ENCODE measurements at places on chromosomes 12 and 14.

GRCh38 chr12:79156846-79157463 lies 292.4 kb downstream of the SYT1 start:
- DNase-seq = peak; percentile 14

GRCh38 chr14:21455592-21455911 lies 371 bp downstream of the CHD8 start:
- DNase-seq = peak; percentile 51

- DNase-seq = no peak
Observed at GRCh38 chr12:5794156-5794555, 150.9 kb downstream of the ANO2 start.

DNA sequence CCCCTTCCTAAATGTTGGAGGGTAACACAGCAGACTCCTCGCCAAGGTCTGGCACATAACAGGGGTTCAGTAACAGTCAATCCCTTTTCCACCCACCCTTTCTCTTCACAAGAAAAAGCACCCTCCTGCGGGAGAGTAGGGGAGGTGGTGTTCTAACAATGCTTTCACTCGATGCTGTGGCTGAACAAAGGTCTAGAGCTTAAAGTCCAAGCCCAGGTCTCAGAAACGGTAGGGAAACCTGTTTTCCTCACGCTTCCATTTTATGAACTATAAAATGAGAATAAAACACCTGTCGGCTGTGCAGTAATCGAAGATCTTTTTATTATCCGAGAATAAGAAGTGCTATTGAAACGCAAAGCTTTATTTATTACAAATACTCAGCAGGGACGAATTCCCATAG lies 20.9 kb upstream of the CACNA2D4 start:
- no peak for DNase-seq

- DNase-seq = no peak
Observed at GRCh38 chr12:105293187-105293586, 37.3 kb upstream of the C12orf75 start.

GRCh38 chr14:76531821-76532318 lies 155.9 kb downstream of the ESRRB start:
- DNase-seq = no peak

DNA sequence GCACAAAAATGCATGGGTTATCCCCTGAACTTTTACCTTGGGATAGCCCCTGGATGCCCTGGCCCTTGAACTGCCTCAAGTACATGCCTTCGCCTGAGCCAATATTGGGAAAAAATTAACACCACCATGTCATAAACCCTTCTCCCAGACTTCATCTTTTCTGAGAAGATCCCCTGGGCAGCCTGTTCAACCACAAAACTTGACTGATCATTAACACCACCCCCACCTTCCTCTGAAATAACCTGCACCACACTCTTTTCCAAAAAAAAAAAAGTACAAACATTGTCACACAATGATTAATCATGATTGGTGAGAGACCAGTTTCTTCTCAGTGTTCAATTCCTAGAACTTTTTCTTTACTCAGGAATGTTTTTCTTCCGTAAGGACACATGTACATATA lies 217.9 kb downstream of the PAX9 start:
- no peak for DNase-seq

DNA sequence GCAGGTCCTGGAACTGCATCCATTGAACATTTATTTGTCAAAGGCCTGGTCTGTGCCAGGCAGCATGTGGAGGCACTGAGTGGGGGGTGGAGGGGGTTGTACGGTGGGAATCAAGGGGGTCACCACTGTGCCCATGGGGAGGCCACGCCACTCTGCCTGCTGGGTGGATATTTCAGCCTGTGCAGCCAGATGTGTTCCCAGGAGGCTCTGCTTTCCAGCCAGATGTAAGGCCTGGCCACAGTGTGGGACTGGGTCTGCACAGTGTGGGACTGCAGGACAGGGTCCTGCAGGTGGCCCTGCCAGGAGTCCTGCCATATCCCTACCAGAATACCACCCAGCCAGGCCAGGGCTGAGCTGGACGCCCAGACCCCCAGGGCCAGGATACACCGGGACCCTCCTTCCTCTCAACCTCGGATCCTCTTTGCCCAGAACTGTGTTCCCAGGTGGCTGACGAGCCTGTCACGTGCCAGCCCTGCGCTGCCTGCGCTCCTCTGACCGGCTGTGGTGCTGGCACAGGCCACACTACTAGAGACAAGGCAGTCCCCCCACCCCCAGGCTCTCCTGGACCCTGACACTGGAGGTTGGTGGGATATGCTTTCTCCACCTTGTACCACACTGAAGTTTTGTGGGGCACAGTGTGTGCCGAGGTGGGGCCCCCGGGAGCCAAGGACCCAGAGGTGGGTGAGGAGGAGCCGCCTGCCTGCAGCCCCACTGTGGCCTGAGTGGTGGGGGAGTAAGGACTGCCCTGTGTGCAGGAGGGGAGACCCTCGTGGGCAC lies 17.5 kb downstream of the XRCC3 start:
- DNase-seq = no peak

DNA sequence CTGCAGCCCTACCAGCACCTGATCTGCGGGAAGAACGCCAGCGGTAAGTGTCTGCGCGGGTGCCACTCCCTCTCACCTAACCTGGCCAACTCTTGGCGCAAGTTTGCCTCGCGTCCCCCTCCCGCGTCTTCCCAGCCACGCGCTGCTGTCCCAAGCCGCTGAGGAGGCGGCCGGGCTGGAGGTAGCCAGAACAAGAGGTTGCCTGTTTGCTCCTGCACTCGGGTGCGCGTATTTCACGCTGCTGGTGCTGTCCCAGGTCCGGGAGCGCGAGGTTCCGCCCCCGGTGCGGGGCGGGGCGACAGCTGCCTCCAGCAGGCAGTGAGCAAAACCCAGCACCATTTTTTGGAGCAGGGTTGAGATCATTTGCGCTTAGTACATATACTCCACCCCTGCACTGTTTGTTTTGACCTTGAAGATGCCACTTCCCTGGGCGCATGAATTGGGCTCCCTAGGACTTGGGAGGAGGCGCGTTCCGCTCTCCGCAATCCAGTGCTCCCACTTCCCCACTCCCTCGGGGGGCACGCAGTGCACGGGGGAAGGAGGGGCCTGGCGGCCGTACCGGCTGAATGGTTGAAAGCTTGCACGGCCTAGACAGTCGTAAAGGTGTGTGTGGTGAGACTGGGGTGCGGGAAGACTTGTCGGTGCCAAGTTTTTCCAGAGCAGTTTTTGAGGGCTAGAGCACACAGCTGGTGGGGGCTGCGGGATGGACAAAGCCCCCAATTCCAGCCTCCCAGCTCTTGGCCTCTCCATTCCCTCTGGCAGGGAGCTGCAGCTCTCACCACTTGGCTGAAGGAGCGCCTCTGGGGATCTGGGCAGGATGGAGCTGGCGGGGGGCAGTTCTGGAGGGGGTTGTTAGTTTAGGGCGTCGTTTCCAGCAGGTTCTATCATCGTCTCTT lies 226.9 kb upstream of the CRY1 start:
- peak; percentile 73 for DNase-seq

DNA sequence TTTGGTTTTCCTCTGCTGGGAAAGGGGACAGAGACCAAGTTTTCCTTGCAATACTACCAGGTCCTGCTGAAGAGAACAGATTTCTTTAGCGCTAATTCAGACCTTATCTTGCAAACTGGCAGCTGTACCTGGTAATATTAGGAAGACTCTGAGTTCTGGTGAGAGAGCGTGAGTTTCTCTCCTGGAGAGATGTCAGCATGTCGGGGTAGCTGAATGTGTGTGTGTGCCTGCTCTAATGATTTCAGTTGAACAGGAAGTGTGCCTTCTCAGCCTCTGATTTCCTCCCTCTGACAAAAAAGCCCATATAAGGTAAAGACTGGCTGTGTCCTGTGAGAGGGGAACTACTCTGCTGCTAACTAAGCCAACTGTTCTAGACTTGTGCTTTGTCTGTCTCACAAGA lies 10.3 kb upstream of the ERP27 start:
- DNase-seq = peak; percentile 97

- DNase-seq = peak; percentile 86
Observed at GRCh38 chr12:112419297-112420133, 768 bp downstream of the PTPN11 start.

DNA sequence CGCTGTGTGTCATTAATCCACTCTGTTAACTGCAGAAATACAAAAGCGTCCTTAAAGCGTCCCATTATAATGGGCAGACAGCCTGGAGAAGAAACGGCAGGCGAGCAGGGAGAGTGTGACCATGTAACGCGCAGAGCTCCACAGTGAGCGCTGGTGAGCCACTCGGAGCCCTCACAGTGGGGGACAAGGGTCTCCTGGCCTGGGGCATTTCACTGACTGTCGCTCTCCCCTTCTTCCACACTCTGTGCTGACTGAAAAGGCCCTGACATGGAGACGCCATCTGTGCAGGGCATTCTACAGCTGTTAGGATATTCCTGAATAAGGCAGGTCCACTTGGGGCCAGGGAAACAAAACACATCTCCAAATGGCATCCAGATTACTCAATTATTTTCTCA lies 24.2 kb downstream of the CCDC92 start:
- no peak for DNase-seq

DNA sequence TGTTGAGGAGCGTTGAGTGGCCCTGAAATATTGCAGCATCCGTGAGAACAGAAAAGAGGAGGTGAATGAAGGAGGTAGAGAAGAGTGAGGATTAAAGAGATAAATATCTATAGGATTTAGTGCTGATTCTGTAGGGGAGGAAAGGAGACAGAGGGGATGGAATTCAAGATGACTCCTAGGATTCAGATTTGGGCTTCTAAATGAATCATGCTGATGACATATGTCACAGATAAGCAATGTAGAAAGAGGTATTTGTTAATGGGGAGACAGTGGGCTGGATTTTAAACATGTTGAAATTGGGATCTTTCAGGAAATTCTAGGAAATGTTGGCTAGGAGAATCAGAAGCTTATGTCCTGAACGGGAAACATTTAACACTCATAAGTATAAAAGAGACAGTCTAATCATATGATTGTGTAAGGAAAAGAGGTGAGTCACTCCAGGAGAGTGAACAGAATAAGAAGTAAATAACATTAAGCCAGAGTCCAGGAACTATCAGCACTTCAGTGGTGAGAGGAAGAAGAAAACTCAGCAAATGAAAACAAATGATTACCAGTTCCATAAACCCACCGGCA lies 58.1 kb upstream of the DIO2 start:
- no peak for DNase-seq

DNA sequence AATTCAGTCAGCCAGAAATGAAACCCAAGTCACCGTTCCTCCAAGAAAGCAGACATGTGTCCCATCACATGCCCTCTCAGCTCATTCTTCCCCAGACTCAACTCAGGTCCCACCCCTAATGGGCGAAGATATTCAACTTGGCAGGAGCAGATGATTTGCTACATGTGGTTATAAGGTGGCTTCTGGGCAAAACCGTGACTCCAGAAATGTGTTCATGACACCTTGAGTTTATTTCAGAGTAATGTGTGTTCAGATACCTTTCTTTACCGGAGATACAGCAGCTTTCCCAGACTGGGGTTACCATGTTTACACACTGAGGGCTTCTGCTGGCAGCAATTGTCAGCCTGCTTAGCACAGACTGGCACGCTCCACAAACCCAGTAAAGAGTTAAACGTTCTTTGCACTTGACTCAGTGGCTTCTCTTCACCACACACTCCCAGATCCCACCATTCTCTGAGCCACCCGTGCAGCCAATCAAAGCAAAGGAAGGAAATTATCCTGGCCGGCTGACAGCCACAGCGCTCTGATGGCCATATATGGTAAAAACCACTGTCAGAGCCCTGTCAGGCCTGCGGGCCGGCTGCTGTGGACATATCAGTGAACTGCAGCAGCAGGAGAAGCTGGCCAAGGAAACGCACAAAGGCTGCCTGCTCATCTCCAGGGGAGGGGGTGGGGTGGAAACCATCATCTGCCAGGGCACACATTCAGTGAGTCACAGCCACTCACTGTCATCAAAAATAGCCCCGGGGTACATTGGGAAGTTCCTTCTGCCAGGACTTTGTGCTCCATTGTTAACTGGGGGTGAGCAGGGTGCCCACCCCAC lies 39.9 kb downstream of the CORO1C start:
- peak; percentile 100 for DNase-seq

GRCh38 chr14:45916340-45916953 lies 663.4 kb upstream of the MIS18BP1 start:
- no peak for DNase-seq

GRCh38 chr12:1071182-1071581 lies 80.2 kb downstream of the ERC1 start:
- DNase-seq = no peak

DNA sequence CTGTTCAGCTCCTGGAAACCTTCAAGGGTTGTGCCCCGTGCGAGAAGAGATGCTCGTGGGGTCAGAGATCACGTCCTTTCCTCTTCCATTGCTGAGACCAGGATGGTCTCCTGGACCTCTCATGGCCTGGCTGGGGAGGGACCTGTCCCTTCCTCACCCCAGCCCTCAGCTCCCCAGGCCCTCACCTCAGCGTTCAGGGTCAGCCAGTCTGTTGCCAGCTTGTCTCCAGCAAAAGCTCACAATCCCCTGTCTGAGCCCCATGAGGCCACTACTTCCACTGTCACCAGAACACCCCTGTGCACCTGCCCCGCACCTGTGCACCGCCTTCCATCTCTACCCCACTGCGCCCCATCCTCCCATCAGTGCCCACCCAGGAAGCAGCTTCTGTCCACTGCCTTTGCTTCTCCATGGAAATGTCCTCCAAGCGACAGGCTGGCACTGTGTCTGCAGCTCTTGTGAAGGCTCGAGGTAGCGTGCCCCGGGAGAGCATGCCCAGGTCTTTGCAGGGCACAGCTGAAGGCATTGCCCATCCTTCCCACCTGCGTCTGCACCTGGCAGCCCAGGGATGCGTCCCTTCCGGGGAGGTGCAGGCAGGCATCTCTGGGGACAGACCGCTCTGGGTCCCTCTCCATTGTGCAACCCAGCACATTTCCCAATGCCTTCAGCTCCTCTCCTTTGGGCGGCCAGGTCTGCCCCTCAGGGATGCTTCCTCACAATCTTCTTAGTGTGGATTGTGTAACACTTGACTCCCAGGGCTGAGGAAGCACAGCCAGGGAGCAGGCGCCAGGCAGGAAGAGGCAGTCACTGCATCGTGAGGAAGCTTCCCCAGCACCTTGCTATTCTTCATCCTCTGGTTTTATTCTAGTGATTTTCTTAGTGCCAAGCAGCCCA lies 179.6 kb downstream of the ADGRD1 start:
- DNase-seq = no peak

GRCh38 chr12:97476255-97476654 lies 13.7 kb downstream of the RMST start:
- DNase-seq = peak; percentile 30

- no peak for DNase-seq
Observed at GRCh38 chr12:10339053-10339840, 31.6 kb downstream of the KLRD1 start.

- no peak for DNase-seq
Observed at GRCh38 chr12:130990034-130990433, 36.3 kb downstream of the ADGRD1 start.
